ENCODE measurements at places on chromosomes 5 and 9.

DNA sequence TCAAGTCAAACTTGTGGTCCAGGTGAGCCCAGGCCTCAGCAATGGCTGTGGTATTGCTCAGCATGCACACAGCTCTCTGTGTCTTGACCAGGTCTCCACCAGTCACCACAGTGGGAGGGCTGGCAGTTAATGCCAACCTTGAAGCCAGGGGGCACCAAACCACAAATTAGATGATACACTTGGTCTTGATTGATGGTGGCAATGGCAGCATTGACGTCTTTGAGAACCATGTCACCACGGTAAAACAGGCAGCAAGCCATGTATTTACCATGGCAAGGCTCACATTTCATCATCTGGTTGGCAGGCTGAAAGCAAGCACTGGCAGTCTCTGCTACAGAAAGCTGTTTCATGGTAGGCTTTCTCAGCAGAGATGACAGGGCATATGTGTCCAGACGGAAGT is 40.0 kb downstream of the NIM1K start:
- DNase-seq, result no peak

GRCh38 chr5:168179192-168179593 is 112.3 kb upstream of the WWC1 start:
- DNase-seq, result no peak

GRCh38 chr9:134243778-134244467 is 79.6 kb upstream of the RNU6ATAC start:
- DNase-seq, result peak; percentile 23

DNA sequence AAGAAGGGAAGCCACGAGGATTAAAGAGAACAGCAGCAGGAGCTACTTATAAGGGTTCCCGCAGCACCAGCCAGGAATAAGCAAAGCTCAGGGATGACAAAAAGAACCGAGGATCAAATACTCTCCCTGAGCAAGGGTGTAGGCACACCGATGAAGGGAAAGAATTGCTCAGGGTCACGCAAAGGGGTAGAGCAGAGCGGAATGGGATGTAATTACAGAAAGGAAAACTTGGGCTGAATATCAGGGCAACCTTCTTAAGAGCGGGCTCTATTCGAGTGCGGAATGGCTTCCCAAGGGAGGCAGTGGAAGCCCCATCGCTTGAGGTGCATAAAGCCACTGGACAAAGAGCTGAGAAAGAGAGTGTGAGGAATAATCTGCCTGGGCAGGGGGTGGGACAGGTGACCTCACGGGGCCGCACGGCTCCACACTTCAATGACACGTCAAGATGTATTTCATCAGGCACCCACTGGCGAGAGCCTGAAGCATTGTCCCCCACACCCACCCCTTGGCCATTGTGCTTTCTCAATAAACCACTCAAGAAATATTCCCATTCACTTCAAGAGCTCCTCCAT is 162.2 kb downstream of the EBF1 start:
- no peak for DNase-seq

- DNase-seq, result peak; percentile 77
These were observed 21.1 kb upstream of the TERT start for GRCh38 chr5:1315709-1316587.

GRCh38 chr5:59856358-59856757 is 37.2 kb downstream of the PDE4D start:
- DNase-seq, result no peak

DNA sequence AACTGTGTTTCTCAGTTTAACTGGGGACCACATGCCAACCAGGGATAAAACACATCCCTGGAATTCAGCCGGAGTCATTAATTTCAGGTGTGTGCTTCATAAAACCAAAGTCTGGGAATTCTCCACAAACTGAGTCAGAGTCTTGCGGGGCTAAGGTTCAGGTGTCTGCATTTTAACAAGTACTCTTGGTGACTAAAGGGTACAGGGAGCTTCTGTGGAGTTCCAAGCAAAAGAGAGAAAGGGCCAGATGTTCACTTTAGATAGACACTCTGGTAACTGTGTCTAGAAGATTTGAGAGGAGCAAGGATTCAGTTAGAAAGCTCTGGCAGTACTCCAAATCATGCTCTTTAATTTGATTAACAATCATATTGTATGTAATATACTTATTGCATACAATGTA is 4.0 kb downstream of the NADK2 start:
- no peak for DNase-seq

DNA sequence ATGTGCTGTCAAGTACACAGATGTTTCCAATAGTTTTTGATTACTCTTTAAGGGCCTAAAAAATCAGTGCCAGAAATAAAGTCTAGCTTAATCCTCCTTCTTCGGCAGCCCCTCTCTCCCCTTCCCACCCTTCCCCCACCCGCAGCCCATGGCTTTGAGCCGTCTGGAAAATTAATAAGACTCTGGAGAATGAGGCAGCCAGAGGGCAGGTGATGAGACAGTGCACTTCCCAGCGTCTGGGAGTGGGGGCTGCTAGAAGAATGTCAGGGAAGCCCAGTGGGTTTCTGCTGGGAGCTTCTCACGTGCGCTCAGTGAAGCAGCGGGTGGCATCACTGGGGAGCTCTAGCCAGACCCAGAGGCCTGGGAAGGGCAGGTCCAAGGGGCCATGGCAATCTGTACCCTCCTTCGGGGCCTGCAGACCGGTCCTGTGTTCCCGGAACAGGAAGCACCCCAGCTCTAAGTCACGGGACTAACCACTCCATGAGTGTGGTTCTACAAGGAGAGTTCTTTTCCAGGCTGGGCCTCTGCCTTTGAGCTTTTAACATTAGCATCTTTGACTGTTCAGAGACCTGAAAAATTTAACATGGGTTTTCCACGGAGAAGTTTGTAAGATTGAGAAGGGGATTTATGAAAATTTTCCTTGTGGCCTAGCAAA is 164.8 kb upstream of the OTULINL start:
- DNase-seq, result no peak

GRCh38 chr9:104280178-104280560 is 186.1 kb downstream of the SMC2 start:
- no peak for DNase-seq

GRCh38 chr5:16980983-16981382 is 44.9 kb upstream of the MYO10 start:
- no peak for DNase-seq

- no peak for DNase-seq
These were observed 10.6 kb downstream of the FBXL17 start for GRCh38 chr5:108371263-108371662.

DNA sequence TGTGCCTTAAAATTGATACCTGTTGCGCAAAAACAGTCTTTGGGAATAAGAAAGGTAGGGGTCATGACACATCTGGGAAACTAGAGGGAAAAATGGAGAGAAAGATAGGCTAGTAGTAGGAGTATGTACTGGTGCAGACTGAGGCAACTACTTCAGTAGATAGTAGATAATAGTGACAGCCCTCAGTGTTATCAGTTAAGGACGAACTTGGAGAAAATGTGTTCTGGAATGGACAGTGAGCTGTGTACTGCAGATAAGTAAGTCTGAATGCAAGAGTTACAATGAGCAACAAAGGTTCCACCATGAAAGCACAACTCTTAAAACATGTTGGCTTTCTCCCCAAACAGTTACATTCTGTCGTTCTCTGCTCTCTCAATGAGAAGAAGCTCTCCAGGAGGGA is 6.5 kb upstream of the INSL6 start:
- DNase-seq, result no peak

DNA sequence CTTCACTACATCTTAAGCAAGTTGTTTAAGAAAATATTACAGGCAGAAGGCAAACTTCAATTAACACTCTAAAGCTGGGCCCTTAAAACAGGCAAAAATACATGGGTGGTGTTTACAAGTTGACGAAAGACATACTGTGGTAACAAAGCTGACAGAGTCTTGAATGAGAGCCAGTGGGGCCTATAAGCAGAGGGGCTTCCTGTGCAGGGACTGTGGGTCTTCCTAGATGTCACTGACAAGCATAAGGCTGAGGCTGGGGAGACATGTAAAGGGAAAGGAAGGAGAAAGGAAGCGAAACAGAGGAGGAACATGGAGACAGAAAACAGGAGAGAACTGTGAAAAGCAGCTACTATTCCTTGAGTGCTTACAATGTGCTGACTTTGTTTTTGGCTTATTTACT is 308.0 kb upstream of the RPS23 start:
- DNase-seq, result no peak

- DNase-seq, result no peak
These were observed 1051.3 kb upstream of the DMAC1 start for GRCh38 chr9:8850914-8851313.

DNA sequence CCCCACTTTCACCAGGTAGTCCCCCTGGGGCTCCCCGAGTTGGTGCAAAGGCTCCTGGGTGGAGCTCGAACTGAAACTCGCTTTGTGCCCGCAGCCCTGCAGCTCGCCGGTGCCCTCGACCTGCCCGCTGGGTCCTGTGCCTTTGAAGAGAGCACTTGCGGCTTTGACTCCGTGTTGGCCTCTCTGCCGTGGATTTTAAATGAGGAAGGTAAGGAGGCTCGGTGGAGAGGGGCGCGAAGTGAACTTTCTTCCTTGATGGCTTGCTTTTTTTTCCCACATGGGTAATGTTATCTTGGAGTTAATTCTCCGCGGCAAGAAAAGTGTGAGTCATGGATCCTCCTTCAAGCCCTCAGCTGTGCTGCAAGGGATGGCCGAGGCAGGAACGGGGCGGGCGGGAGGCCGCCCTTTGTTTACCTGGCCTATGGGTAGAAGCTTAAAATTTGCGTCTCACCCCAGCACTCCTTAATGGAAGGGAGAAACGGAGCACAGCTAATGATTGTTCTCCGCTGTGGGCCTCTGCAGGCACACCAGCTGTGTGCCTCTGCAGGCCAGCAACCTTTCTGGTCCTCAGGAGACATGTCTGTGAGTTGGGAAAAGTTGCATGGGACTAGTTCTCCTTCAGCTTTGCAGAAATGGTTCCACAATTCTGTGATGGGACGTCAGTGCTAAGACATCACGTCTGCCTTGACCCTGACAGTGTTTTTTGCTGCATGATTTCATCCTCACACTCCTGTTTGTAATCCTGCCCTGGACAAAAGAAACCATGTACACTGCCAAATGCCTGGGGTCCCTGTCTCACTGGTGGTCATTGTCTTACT is 1.1 kb downstream of the MAMDC2 start:
- no peak for DNase-seq

GRCh38 chr5:151463137-151464029 is 16.0 kb downstream of the SLC36A1 start:
- DNase-seq, result no peak

DNA sequence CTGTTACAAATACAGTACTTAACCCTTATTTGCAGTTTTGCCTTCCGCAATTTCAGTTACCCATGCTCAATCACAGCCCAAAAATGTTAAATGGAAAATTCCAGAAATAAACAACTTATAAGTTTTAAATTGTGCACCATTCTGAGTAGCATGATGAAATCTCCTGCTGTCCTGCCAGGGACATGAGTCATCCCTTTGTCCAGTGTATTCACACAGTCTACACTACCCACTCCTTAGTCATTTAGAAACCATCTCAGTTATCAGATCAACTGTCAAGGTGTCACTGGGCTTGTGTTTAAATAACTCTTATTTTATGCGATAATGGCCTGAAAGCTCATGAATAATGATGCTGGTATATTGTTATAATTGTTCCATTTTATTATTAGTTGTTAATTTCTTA is 95.8 kb downstream of the PLCXD3 start:
- DNase-seq, result no peak

DNA sequence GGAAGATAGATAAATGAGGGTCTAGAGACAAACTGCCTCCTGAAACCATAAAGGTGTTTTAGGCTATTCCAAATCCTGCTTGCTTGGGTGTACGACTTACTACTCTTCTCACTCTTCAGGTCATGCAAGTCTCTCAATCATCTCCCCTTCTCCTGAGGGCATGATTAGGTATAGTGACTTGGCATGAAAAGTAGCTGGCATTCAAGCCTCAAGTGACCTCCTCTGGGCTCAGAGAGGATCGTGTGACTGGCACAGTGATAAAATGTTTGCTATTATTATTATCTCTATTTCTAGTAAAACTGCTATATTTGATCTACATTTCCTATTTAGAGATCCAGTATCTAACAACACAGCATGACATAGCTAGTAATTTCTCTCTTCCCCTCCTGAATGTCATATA is 494.8 kb downstream of the SPOCK1 start:
- no peak for DNase-seq

DNA sequence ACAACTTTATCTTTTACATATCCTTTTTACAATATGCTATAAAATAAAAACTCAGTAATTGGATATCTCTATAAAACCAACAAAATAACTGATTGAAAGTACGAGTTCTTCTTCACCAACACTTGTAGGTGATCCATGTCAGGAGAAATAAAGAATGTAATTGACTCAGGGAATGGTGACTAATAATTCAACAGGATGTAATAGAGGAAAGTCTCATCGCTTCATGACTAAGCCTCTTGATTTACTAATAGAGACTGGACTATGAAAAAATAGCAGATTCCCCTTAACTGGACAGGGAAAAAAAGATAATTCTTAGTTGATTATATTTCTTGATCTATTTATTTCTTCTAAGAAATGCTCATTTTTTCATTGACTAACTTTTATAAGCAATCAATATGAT is 507.7 kb upstream of the PTGER4 start:
- DNase-seq, result no peak

GRCh38 chr9:113375057-113376023 is 1.4 kb downstream of the HDHD3 start:
- no peak for DNase-seq

DNA sequence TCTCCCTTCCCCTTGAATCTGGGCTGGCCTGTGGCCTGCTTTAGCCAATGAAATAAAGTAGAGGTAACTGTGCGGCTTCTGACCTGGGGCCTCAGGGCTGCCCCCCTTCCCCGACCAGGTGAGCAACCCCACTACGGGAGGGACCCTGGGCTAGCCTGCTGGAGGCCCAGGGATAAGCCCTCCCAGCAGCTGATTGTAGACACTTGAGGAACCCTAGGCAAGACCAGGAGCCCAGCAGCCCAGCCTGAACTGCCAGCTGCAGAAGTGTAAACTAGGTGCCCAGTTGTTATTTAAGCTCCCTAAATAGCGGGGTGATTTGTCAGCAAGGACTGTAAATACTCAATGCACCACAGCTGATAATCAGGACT is 41.3 kb downstream of the RAPGEF1 start:
- no peak for DNase-seq

DNA sequence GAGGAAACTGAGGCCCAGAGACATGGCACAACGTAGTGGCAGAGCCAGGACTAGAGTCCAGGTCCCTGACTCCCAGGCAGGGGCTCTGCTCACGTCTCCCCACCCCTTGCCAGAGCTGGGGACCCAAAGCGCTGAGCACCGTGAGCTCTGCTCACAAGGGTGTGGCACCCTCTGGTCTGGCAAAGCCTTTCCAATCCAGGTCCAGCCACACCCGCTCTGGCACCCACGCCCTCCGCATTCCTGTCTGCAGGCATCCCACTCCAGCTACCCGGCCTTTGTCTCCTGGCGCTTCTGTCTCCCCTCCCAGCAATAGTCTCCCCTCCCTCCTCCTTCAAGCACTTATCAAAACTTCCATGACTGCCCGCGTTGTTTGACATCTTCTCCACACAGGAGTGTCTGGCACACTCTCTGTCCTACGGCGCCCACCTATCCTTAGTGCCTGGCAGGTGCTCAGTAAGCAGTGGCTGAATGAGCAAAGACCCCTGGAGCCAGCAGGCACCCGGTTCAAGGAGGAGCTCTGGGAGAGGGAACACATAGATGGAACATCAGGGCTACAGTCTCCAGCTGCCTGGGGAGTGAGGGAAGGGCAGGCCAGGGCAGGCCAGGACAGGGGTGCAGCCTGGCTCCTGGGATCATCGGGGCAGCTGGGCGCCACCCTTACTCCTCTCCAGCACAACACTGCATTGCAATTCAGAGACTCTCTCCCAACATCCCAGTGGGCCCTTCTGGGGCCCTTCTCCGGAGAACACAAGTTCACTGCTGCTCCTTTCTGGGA is 12.0 kb downstream of the HIGD2A start:
- DNase-seq, result no peak

- no peak for DNase-seq
These were observed 75.8 kb upstream of the PCSK5 start for GRCh38 chr9:75814667-75815066.

GRCh38 chr5:16788957-16789356 is 147.1 kb downstream of the MYO10 start:
- DNase-seq, result no peak
